ENCODE measurements at places on chromosomes 3 and 15. TPM values are rescaled to one million over a fixed set of nuclear protein-coding genes. Genes with fewer than 3 reads are reported as not detected.

Gene NMNAT3
- 0.05 TPM for total RNA-seq

- peak overlapping the region; percentile 82 for H3K27ac ChIP-seq
- DNase-seq: no peak
- H3K4me1 ChIP-seq: peaks cover 24% of the 10 kb centered on the region
- peak overlapping the region; percentile 92 for H3K4me3 ChIP-seq
Observed at GRCh38 chr3:187139895-187140253, 578 bp upstream of the RPL39L start.

Gene CPLX3
- total RNA-seq: not detected

GRCh38 chr15:91073077-91073476 is 27.0 kb upstream of the SV2B start:
- H3K27me3 ChIP-seq: peaks cover 9% of the 10 kb centered on the region
- H3K4me1 ChIP-seq: no peaks in the 10 kb centered on the region
- no peak overlapping the region for H3K27ac ChIP-seq
- no peaks in the 10 kb centered on the region for H3K36me3 ChIP-seq
- H3K4me3 ChIP-seq: no peak overlapping the region
- DNase-seq: no peak

DNA sequence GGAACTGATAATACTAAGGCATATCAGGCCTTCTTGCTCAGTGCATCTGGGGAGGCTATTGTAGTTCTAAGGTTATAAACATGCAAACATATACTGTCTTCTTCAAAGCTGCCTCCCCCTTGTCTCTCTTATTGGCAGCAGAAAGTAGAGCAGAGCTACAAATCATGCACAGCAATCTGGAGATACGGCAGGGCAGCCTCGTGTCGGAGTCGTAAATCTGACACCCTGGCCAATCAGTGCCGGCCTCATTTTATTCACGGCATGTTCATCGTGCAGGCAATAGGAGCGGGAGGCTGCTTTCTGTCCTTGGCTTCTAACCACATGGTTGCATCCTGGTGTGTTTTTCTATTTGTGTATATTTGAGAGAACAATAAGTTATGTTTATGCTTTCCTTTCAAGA is 300.2 kb upstream of the CNTN6 start:
- no peak for DNase-seq
- H3K27me3 ChIP-seq: no peaks in the 10 kb centered on the region
- no peaks in the 10 kb centered on the region for H3K36me3 ChIP-seq

Gene SLC27A2
- total RNA-seq: 1.4 TPM

Gene CATSPER2
- total RNA-seq: 1.8 TPM

- no peak overlapping the region for H3K4me3 ChIP-seq
- no peak for DNase-seq
- no peaks in the 10 kb centered on the region for H3K4me1 ChIP-seq
- H3K36me3 ChIP-seq: no peaks in the 10 kb centered on the region
- H3K27me3 ChIP-seq: peaks cover 8% of the 10 kb centered on the region
Observed at GRCh38 chr3:68945225-68945624, 12.9 kb upstream of the TAFA4 start.

- H3K27ac ChIP-seq: no peak overlapping the region
- peaks cover 16% of the 10 kb centered on the region for H3K4me1 ChIP-seq
- H3K27me3 ChIP-seq: peaks cover 10% of the 10 kb centered on the region
- no peaks in the 10 kb centered on the region for H3K36me3 ChIP-seq
Observed at GRCh38 chr3:45580112-45580765, 14.3 kb upstream of the LIMD1 start.

GRCh38 chr15:63048776-63049665 is 6.5 kb downstream of the TPM1 start:
- H3K4me1 ChIP-seq: peaks cover 82% of the 10 kb centered on the region
- H3K27me3 ChIP-seq: peaks cover 61% of the 10 kb centered on the region
- peaks cover 84% of the 10 kb centered on the region for H3K36me3 ChIP-seq
- peak overlapping the region; percentile 92 for H3K4me3 ChIP-seq
- peak; percentile 56 for DNase-seq
- H3K27ac ChIP-seq: peak overlapping the region; percentile 92

GRCh38 chr15:79064496-79064895 is 26.1 kb downstream of the RASGRF1 start:
- H3K4me1 ChIP-seq: no peaks in the 10 kb centered on the region
- DNase-seq: no peak
- no peaks in the 10 kb centered on the region for H3K36me3 ChIP-seq
- peaks cover 19% of the 10 kb centered on the region for H3K27me3 ChIP-seq

Gene ZMYND10
- total RNA-seq: 0.78 TPM

- peaks cover 12% of the 10 kb centered on the region for H3K4me1 ChIP-seq
- peak overlapping the region; percentile 18 for H3K4me3 ChIP-seq
- peaks cover 2% of the 10 kb centered on the region for H3K27me3 ChIP-seq
- no peak overlapping the region for H3K27ac ChIP-seq
- peak; percentile 34 for DNase-seq
Observed at GRCh38 chr3:148723631-148724030, 25.9 kb downstream of the AGTR1 start.

Gene SLC30A4
- total RNA-seq: 9.8 TPM

GRCh38 chr15:74196175-74196574 is 6.4 kb downstream of the STRA6 start:
- H3K4me1 ChIP-seq: peaks cover 77% of the 10 kb centered on the region
- no peak overlapping the region for H3K4me3 ChIP-seq
- peak overlapping the region; percentile 63 for H3K27ac ChIP-seq
- DNase-seq: peak; percentile 93
- H3K36me3 ChIP-seq: no peaks in the 10 kb centered on the region

DNA sequence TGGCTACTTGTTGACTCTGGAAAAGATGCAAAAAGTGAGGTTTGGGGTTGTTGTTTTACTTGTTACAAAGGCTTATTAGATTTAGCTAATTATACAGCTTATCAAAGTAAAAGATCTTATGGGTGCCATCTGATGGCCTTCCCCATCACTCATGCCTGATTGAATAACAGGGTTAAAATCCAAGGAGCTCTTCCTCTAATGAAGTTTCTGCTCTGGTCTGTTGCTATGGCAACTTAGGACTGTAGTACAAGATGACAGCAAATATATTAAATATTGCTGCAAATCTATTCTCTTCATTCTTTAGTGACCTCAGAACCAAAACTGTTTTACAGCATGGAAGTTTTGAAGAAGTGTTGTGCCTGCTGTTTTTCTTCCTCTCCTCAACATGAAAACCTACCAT is 45.6 kb upstream of the SRGAP3 start:
- no peak for DNase-seq
- H3K27ac ChIP-seq: no peak overlapping the region
- peaks cover 7% of the 10 kb centered on the region for H3K27me3 ChIP-seq

Data from HFFc6 (cell line).